ENCODE measurements at places on chromosomes 16 and 17. TPM values are rescaled to one million over a fixed set of nuclear protein-coding genes. Genes with fewer than 3 reads are reported as not detected.

The NHLRC4 gene
- not detected for total RNA-seq

GRCh38 chr17:59893676-59894100 is 767 bp downstream of the RPS6KB1 start:
- peak; percentile 1 for DNase-seq

GRCh38 chr17:69473841-69474831 is 59.6 kb downstream of the MAP2K6 start:
- DNase-seq: no peak

DNA sequence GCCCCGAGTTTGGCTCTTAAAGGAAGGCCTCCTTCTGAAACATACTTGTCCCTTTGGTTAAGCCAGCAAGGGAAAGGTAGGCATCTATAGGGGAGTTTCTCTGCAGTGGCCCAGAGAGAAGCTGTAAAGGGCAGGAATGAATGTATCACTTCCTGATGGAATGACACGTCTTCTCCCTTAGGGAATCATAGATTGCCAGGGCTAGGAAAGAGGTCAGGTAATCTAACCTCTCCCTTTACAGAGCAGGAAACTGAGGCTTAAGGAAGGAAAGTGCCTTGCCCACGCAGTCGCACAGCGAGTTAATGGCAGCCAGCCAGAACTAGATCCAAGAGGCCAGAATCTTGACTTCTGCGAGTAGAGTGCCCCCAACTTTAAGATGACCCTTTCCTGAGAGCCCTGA is 66.1 kb downstream of the NEUROD2 start:
- DNase-seq: no peak

DNA sequence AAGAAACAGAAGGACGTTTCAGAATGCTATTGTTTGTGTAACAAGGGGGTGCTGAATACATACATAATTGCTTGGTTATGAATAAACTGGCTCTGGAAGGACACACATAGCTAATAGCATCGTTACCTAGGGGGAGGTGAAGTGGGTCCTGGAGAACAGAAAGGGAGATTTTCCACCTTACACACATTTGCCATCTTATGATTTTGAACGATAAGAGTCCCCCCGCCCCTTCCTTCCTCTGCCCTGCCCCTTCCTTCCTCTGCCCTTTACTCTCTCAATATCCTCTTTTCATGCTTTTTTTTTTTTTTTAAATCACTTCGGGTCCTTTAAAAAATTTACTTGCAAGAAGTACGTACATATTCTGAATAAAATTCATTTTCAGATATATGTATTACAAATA is 902 bp upstream of the DHRS7B start:
- DNase-seq: no peak

DNA sequence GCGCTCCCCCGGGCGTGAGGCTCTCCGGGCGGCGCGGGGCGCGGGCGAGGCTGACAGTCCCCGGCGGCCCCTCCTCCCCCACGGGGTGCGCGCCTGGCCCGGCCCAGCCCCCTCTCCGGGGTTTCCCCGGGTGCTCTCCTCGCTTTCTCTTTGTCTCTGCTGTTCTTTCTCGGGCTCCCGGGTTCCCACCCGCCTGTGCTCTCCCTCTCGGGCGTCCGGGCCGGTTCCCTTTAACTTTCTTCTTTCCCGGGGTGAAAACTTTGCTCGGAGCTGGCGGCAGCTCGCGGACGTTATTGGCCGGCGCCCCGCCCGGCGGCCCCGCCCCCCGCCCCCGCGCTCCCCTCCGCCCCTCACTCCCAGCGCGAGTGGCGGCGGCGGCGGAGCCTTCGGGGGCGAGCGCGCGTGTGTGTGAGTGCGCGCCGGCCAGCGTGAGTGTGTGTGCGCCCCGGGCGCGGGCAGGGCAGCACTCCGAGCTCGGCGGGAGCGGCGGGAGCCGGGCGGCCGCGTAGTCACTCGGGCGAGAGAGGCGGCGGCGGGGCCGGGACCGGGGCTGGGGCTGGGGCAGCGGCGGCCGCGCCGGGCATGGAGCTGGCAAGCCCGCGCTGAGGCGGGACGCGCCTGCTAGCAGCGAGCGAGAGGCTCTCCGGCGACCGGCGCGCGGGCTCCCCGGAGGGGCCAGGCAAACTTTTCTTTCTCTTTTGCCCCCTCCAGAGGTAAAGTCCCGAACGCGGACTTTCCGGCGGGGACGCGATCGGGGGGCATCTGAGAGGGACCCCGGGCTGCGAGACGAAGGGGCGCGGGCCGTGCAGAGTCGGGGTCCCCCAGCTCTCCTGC is at the start of gene NTN1:
NTN1 (plus strand) TSS at position 353 of the 834 bp plus-strand sequence. CDS start 864 bp downstream, outside the sequence.
- no peak for DNase-seq
